ENCODE measurements at places on chromosomes 13 and 19.

DNA sequence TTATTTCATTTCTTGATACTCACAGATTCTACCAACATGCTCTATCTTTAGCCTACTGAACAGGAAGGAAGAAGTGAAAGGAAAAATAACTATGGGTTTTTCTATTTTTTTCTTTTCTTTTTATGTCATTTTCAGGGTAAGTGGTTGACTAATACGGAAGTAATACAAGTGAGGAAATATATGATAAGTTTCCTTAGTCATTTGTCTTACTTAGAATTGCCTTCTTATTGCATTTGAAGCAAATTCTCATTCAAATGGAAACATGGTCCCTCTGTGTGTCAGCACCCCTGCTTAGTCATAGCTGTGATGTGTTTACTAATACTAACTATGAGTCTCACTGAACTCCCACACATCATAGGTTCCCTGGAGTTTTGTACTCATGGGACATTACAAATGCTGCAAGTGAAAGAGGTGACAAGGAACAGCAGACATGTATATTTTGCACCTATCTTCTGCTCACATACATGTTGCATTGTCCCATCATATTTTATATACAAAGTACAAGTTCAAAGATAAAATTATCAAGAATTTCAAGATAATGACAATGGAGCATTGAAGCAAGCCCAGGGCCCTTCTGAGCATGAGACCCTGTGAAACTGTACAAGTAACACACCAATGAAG, 60.1 kb downstream of the DCT start:
- no peak for ATAC-seq

GRCh38 chr19:6868351-6868750, 19.0 kb upstream of the ADGRE1 start:
- ATAC-seq, result no peak

DNA sequence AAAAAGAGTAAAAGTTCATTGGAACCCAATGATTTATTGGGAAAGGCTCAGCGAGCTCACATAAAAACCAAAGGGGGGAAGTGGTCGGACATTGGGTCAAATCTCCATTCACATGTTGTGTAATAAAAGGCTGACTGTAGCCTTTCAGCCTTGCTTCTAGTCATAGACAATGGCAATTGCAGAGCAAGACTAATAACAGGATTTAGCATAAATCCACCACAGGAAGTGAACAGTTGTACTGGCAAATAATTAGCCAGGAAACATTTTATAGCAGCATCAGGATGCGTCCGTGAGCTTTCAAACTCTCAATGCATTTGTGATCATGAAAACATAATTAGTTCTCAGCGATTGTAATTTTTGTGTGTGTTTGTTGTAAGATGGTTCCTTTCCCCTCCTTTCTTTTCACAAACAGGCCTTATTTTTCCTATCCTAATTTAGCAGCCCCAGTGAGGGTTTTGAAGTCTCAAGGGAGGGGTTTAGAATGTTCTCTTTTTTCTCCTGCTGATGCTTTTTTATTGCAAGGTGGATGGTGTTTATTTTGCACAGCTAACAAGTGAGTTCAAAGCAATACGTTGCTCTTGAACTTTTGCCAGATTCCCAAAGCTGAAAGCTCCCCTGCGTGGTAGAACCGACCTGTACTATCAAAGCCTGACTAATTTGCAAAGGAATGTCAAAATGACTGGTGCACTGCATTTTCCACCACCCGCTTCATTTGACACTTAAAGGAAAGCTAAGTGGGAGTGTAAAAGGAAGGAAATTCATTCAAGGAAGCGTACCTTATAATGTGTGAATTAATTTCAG, 105.6 kb downstream of the SPRY2 start:
- ATAC-seq, result no peak

DNA sequence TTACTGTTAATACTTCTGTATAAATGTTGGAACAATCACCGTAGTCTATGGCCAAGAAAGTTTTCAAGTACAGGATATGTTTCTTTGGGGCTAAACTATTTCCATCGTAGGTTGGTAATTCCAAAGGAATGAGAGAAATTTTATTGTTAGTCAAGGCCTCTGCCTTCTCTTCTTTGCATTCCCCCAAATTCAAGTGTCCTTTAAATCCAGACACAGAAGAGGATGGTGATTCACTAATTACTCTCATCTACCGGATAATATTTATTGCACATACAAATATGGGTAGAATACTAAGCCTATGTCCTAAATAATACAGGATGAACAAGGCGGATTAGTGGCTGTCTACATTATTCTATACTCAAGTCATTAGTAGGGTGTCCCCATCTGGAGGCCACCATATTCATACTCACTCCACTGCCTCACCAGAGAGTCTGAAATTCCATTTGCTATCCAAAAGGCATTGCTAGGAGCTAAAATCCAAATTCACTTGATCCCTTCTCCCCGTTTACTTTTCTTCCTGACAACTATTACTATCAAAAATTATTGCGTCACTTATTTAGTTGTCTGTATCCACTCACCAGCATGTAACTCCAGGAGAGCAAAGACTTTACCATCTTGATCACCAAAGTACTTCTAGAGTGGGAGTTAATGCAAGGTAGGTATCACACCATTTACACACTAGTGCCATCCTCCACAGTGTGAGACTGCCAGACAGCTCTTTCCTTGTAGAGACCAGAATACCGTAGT, 82.4 kb upstream of the SGCG start:
- ATAC-seq, result no peak

GRCh38 chr13:34156841-34157365, 339.0 kb downstream of the RFC3 start:
- peak; percentile 82 for ATAC-seq

- ATAC-seq, result no peak
Observed at GRCh38 chr13:41563984-41564365, 106.6 kb downstream of the RGCC start.

GRCh38 chr19:2524840-2525723, 49.2 kb downstream of the GADD45B start:
- ATAC-seq, result no peak

DNA sequence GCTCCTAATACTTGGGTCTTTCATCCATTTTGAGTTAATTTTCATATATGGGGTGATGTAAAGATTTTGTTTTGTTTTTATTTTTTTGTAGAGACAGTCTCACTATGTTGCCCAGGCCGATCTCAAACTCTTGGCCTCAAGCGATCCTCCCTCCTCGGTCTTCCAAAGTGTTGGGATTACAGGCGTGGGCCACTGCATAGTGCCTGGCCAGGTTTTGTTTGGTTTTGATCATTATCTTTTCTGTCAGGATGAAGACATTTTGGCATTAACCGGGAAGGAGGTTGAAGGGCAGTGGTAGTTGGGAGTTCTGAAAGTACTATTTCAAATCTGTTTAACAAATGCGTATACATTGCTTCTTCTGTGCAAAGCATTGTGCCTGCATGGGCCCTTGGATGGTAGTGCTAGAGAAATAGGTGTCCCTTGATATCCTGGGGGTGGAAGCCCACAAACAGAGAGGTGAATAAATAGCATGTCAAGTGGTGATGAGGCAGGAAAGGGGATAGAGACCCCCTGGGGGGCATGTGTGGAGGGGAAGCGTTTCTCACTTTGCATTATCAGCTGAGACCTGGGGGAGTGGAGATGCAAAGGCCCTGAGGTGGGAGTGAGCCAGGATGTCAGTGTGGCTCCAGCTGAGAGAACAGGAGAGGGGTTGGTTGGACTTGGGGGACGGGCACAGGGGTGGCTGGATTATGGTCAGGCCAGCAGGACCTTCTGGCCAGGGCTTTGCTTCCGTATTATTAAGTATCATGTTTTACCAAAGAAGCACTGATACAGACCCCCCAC, 41.4 kb downstream of the GATAD2A start:
- ATAC-seq, result no peak

DNA sequence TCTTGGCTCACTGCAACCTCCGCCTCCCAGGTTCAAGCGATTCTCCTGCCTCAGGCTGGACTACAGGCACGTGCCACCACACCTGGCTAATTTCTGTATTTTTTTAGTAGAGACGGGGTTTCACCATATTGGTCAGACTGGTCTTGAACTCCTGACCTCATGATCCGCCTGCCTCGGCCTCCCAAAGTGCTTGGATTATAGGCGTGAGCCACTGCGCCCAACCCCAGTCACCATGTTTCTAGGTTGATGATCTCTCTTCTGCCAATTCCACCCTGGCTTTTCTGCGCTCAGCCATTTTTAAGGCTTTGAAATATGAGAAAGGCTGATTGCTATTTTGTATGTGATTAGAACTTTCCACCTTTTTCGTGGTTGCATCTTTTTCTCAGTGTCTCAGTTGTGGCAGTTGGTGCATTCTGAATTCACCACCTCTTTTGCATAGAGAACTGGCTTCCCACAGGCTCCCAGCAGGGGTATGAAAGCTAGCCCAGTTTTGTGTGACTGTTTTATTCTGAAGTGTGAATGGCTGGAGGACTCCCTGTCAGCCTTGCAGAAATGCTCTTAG, 15.5 kb downstream of the CEACAM1 start:
- peak; percentile 78 for ATAC-seq

DNA sequence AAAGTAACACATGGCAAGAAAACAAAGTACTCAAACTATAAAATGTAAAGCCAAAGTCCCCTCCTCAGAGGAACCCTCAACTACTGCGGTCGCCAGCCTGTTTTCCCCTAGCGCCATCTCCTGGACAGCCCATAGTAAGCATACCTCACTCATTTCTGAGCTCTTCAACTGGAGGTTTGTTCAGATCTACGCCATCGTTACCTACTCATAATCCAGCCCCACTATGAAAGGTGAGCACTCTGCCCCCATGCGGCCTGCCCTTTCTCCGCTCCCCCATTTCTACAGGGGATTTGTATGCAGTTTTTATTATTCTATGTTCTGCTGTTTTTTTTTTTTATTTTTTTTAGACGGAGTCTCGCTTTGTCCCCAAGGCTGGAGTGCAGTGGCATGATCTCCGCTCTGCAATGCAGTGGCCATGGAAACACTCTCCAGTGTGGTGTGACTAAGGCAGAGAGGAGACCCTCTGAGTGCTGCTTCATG, 26.2 kb downstream of the OPA3 start:
- peak; percentile 89 for ATAC-seq

DNA sequence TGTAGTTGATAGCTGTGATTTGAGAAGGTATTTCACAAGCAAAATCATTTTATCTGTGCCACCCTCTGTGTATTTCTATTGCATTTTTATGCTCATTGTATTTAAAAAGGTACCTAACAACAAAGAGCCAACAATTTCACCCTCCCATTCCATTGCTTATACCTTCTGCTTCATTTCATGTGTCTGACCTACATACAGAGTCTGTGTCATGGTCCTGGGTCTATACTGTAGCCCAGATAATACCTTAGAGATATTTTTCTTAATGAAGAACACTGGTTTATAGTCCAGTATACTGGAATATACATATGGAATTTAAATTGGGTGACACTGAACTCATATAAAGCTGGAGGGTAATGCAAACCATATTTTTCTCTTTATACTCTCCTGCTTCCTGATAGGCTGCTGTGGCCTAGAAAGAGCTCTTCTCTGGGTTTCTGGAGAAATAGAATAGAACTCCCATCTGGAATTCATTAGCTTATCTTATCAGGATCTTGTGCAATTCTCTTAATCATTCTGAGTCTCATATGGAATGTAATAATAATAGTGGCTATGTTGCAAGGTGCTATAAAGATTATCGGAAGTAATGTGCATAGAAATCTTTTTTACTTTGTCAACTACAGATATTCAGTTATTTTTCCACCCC, 31.8 kb upstream of the SPART start:
- ATAC-seq, result no peak

DNA sequence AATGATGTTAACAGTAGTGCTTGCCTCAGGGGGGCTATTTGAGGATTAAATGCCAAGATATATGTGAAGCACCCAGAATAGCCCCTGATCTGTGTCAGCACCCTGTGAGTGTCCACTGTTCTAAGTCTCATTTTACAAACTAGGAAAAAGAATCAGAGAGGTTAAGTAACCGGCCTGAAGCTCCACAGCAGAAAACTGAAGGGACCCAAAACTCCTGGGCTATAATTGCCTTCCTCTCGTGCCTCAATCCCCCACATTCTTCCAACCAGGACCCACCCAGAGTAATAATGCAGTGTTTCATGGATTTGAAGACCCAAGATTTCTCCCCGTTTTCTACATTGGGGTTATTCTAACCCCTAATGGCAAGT, 2.3 kb downstream of the PVR start:
- no peak for ATAC-seq

GRCh38 chr19:30567536-30568232, 195.5 kb downstream of the ZNF536 start:
- ATAC-seq, result no peak

DNA sequence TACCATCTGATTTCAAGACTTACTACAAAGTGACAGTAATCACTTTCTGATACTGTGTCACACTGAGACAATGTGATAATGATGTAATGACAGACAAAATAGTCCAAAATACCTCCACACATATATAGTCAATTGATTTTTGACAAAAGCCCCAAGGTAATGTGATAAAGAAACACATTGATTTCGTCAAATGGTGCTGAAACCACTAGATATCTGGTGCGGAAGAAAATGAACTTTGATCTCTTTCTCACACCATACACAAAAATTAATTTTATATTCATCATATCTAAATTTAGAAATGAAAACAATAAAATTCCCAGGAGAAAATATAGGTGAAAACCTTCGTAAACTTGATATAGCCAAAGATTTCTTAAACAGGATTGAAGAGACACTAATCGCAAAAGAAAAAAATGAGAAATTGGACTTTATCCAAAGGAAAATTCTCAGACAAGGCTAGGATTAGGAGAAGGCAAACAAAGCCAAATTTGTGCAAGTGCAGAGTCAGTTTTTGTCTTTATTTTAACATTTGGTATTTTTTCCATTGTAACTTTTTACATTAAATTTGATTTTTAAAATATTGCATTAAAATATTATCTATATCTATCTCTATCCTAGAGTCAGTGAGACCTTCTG, 739.9 kb downstream of the DIAPH3 start:
- ATAC-seq, result no peak

DNA sequence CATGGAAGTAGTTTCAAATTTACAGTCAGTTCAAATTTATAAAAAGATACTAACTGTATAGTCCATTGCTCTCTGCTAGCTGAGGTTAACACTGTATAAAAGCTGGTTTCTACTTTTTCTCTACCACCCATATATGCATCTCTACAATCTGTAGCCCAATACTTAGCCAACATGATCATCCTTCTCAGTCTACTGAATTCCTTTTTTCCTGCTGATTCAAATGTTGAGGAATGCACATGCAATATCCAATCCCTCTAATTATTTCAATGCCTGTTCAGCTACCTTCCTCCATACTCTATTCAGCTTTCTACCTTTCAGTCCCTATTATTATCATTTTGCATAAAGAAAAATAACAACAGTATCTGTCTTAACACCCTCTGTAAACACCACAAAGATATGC, 15.6 kb downstream of the KPNA3 start:
- ATAC-seq, result no peak
